Stimulated activated CD4-positive, alpha-beta T cell treated with anti-CD3 and anti-CD28 coated beads, TNF-alpha, amount 100 ng/mL, for 1 hour (primary cell): ENCODE measurements at places on chromosomes 2 and 18.

GRCh38 chr2:168652997-168653921, 149.2 kb upstream of the NOSTRIN start:
- no peak for DNase-seq

- no peak for DNase-seq
Measured at GRCh38 chr2:128513116-128513960, 194.7 kb upstream of the HS6ST1 start.

DNA sequence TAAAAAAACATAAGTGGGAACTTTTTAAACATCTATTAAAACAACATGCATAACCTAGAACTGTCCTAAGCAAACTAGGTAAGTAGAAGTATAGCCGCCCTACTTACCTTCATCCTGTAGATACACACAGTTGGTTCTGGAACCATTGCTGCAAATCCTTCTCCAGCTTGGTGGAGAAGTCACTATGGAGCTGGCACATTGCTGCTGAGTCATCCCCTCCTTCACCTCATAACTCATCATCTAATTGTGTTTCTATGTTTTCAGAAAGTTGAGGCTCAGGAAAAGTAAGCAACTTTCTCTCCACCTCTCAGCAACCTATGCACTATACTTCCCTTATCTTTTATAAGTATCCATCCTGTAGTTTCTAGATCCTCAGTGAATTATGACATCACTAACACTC, 269.8 kb upstream of the MMADHC start:
- DNase-seq = no peak

DNA sequence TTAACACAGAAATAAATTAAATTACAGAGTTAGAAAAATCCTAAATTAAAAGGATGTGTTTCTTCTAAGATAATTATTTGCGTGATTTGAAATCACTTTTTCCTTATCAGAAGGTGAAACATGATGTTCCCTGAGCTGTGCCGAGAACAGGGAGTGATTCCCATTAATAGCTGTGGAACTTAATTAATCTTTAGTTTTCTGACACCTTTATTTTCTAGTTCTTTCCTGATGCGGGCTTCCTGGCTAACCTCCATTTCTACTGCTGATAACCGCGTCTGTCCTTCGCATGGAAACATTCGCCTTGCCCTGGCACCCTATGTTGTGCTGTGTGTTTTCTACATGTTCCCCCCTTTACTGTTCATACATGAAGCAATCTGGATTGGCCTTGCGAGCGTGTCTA, 172.9 kb downstream of the FAM210A start:
- no peak for DNase-seq

GRCh38 chr2:47783486-47784351, 774 bp downstream of the MSH6 start:
- DNase-seq = peak; percentile 45

GRCh38 chr18:47680488-47680887, 250.0 kb downstream of the SMAD2 start:
- no peak for DNase-seq
